Esophagus muscularis mucosa (tissue), 4 donors: ENCODE measurements at places on chromosomes 13 and 19. TPM values are rescaled to one million over a fixed set of nuclear protein-coding genes. Genes with fewer than 3 reads are reported as not detected.

DNA sequence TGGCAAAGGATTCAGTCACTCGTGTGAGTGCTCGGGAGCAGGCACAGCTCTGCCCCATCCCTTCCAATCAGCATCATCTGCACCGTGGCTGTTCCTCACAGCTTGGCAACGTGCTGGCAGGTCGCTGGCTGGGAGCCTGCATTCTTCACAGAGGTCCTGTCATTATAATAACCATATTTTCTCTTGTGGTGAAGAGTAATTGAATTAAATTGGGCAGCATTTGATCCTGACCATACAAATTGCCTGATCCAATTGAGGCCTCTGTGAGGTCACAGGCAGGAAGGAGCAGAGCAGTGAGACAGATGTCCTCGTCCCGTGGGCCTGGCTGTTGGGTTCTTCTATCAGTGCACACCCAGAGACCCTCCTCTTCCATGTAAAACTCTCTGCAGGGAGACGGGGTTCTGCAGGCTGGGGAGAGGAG, 407.8 kb downstream of the COG6 start:
- peak; percentile 74 for DNase-seq

- no peak for DNase-seq
Measured at GRCh38 chr19:55147545-55148251, 1.3 kb downstream of the TNNT1 start.

Gene LILRB2
- total RNA-seq, result 3.0 TPM

GRCh38 chr13:91318886-91319285, 28.6 kb upstream of the MIR17HG start:
- DNase-seq, result no peak

Gene EEF2
- total RNA-seq, result 2,719 TPM

- no peak for DNase-seq
Measured at GRCh38 chr13:94112731-94113130, 366.8 kb downstream of the DCT start.

Gene SUGP1
- total RNA-seq, result 43.8 TPM

DNA sequence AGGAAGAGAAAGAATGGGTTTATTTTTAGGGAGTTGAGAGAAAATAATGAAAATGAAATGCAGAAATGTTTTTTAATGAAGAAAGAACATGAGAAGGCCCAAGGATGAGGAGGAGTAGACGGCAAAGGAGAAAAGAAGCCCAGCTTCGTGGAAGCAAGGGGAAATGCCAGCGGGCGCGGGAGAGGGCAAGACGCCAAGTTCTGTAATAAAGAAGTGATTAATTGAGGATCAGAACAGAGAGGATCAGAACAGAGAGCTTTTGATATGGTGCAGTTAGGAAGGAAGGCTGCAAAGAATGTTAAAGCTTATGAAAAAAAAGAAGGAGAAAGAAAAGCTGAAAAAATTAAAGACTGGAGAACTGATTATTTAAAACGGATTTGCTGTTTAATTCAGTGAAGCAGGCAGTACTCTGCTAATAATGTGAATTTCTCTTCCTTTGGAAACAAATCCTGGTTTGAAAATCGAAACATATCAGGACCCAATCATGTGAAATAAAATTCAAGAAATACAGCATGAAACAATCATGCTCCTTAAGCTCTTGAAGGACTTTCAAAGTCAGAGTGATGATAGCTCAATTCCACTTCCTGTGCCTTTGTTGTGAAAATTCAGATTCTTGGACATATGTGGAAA, 99.3 kb upstream of the SOX1 start:
- no peak for DNase-seq

- DNase-seq, result no peak
Measured at GRCh38 chr13:30313311-30313710, 6.0 kb upstream of the KATNAL1 start.

Gene CD79A
- total RNA-seq, result not detected

Gene NAA16
- 13.8 TPM for total RNA-seq

GRCh38 chr13:112908342-112908741, 60.7 kb upstream of the MCF2L start:
- no peak for DNase-seq

GRCh38 chr13:46660416-46660815, 107.4 kb downstream of the LRCH1 start:
- no peak for DNase-seq

DNA sequence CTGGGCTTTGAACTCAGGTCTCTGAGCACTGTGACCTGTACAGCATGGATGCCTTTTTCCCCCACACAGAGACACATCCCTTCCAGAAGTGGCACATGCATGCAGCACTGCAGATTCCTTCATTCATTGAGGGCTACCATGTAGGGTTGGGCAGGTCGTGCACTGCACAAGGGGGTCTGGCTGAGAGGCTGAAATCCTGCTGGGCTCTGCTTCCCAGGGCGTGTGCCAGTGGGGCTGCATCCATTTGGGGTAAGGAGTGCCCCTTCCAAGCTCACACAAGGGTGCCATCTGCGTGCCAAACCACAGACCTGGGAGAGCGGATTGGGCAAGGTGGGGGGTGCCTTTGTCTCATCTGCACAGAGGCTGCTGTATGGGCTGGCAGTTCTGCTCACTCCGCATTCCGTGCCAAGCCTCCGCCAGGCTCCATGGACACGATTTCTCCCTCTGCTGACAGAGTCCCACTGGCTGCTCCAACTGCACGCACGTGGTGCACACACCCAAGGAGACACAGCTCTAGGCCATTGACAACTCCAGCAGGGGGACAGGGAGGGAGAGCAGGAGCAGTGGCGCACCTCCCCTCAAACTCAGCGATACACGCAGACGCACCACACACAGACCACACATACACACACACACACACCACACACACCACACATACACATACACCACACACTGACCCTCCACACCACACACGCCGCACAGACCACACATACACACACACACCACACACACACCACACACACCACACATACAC, 4.5 kb upstream of the SHISA7 start:
- no peak for DNase-seq

DNA sequence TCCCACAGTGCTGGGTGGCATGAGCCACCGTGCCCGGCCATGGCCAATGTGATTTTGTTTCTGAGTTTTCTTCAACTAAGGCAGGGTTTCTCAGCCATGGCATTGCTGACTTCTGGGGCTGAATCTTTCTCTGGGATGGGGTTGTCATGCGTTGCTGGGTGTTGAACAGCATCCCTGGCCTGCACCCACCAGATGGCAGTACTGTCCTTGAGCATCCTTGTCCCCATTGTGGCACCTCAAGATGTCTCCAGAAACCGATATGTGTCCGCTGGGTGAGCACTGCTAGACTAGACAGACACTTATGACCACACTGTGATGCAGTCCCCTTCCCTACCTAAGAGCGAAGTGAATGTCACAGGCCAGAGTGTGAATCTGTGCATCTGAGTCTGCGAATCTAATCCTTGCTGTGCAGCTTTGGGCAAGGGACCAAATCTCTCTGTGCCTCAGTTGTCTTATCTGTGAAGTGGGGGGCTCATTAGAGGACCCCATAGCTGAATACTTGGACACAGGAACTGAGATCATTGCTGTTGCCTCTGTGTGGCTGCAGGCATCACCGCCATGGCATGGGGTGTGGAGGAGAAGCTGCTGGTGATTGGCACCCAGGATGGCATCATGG, 50.3 kb upstream of the SIN3B start:
- DNase-seq, result no peak

Gene MED4
- 32.0 TPM for total RNA-seq

- DNase-seq, result no peak
Measured at GRCh38 chr13:64074971-64075474, 2659.4 kb upstream of the PCDH20 start.

DNA sequence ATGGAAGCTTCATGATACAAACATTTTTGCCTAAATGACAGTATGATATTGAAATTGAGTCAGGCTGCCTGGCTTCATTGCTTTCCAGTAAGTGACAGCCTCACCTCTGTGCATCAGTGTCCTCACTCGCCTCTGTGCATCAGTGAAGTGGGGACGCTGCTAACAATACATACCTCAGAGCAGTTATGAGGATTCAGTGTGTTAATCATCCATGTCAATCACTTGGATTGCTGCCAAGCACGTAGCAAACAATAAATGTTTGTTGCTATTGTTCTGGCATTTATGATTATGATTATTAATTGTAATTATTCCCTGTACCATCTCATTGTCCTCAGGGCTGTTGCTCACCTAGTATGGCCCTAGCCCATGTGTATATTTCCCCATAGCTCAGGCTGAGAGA, 8.8 kb downstream of the PPP2R1A start:
- no peak for DNase-seq

GRCh38 chr19:15769586-15769985, 17.9 kb upstream of the OR10H5 start:
- DNase-seq, result peak; percentile 45

- no peak for DNase-seq
Measured at GRCh38 chr13:71030784-71031183, 836.2 kb downstream of the DACH1 start.

GRCh38 chr13:34344816-34345215, 526.9 kb downstream of the RFC3 start:
- no peak for DNase-seq

Gene ACP5
- 16.0 TPM for total RNA-seq

DNA sequence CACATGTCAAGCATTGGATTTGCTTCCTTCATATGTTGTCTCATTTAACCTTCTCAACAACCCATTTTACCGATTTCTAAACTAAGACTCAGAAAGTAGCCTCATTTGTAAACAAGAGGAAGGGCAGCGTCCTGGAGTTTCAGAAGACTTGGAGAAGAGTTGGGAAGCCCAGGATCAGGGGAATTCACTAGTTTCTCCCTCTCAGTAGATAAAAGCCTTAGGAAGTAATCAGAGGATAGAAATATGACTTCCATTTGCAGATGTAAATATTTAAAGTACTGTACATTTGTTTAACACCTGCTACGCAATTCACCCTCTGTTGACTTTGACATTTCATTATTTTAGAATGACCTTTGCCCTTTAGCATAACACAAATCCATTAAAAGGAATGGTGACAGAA, 216.4 kb downstream of the DCT start:
- no peak for DNase-seq

Gene WDR87
- not detected for total RNA-seq

Gene ALG11
- total RNA-seq, result 12.4 TPM

DNA sequence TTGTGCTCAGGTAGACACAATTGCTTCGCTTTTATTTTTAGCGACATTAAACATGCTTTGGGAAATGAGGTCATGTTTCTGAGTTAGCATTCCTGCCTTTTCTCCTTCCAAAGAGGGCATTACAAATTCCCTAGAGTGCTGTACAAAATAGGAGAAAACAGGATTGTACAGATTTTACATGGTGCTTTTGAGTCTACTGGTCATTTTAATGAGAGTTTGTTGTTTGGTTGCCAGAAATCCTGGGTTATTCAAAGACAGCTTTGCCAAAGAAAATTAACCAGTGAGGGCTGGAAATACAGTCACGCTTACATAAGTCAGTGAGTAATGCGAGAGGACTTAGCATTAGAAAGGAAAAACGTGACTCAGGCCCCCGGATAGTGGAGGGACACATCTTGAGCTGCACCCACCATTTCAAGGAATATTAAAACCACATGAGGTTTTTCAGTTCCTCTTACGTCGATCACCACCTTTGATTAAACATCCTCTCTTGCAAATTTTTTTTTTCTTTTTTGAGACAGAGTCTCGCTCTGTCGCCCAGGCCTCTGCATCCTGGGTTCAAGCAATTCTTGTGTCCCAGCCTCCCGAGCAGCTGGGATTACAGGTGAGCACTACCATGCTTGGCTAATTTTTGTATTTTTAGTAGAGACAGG, 55.4 kb downstream of the SACS start:
- DNase-seq, result no peak

DNA sequence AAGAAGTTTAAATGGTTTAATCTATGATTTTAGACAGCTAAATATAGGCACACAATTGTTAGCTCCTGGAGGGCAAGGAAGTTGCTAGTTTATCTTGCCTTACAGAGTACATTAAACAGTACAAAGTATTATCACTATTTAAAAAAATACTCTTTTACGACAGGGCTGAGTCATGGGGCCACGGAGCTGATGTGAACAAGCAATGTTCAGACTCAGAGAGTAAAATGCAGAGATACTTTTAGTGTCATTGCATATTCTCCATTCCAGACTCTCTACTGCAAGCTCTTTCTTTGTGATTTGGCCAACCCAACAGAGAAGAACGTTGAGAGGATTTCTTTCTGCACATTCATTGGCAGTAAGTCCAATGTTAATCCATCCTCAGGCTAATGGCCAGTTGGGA, 352.4 kb downstream of the SPRY2 start:
- no peak for DNase-seq

Gene ZFP14
- 2.5 TPM for total RNA-seq

DNA sequence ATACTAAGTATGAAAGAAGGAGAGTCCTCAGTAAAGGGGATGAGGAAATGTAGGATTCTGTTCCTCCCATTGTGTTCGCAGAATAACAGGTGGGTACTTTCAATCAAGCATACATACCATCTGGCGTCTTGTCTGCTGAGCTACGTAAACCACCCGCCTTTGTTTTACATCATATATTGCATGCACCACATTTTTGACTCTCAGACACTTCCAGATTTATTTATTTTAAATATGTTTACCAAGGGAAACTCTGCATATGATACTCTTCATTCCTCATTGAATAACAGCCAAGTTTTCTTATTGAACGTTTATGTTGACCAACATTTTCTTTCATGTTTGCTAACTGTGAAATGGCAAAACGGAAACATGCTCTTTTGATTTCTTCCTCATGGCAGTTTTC, 174.1 kb downstream of the FGF14 start:
- no peak for DNase-seq

DNA sequence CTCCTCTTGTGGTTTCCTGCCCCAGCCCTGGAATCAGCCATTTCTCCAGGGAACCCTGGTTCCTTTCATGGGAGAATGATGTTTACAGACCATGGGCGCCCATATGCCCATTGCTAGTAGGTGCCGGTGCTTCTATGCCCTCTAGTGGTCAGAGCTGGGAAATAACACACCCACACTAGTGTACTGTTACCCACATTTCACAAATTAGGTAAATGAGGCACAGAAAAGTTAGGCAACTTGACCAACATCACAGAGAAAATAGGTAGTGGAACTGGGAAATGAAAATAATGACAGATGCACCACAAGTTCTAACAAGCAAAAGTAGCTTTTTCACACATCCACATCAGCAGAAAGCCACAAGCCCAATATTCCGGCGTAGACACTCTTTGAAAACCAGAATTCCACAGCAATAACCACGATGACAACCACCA, 1.3 kb upstream of the CEACAM3 start:
- DNase-seq, result no peak

DNA sequence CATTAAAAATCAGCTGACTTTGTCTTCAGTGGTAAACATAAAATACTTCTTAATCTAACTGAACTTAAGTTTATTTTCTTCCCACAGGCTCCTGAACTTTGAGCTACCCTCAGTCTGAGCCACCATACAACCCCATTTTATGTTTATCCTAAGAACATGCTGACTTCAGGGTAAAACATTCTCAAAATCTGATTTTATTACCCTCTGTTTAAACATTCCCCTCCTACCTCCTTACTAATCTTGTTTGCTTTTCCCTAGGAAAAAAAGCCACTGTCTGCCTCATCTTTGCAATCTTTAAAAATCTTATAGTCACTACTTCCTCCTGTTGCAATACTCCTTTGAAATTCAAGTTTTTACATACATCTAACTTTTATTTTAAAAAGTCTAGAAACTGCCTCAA, 4.0 kb downstream of the ZNF91 start:
- no peak for DNase-seq
